ENCODE measurements at places on chromosomes 7 and 10.

DNA sequence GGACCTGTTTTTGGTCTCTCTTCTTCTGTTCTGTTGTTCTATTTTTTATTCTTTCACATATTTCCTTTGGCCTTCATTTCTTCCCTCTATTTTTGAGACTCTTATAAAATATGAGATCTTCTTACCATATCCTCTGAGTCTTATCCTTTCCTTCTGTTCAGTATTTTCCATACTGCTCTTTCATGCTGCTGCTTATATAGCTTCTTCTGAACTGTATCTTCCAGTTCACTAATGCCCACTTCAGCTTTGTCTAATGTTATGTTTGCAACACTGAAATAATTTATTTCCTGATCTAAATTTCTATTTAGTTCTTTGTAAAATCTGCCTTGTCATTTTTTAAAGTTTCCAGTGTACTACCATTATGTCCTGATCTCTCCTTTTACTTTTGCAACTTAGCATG, 12.8 kb downstream of the TMEM168 start:
- no peak for DNase-seq

GRCh38 chr10:14820010-14820774, 17.6 kb downstream of the CDNF start:
- no peak for DNase-seq

DNA sequence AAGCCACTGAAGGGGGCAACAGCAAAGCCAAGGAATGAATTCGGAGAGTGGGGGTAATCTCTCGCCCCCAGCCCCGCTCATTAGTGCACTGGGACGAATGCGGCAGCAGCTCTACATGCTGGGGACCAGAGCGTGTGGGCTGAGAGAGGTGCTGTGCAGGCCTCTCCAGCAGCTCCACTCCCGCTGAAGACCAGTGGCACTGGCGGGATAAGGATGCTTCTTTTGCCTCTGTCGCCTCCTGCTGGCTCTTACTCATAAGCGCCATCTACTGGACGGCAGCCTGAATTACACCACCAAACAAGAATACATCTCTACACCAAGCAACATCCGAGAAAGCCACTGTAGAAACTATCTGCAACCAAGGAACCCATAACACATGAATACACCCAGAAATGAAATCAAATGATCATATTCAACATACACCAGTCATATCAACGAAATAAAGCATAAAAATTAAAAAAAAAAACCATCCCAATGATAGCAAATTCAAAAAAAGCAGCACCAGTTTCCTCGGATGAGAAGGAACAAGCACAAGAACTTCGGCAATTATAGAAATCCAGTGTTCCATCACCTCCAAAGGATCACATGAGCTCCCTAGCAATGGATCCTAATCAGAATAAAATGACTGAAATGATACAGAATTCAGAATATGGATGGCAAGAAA, 79.0 kb upstream of the TMEM168 start:
- no peak for DNase-seq

DNA sequence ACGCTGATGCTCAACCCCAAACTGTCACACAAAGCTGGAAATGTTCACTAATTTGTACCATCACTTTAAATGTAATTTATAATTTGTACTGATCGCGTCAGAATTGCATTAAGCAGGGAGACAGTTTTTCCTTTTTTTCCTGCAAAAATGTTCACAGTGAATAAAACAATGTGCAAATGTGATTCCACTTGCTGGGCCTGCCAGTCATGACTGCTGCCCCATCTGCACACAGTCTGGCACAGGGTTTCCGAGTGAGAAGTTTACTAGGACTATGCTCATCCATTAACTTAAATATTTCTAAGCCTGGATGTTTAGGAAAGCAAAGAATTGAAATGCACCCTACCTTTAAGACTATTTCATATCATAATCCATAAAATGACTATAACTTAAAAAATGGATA, 99.6 kb downstream of the SORBS1 start:
- DNase-seq: no peak

- DNase-seq: no peak
These were observed 77.9 kb upstream of the KCNMA1 start for GRCh38 chr10:77715536-77715935.

DNA sequence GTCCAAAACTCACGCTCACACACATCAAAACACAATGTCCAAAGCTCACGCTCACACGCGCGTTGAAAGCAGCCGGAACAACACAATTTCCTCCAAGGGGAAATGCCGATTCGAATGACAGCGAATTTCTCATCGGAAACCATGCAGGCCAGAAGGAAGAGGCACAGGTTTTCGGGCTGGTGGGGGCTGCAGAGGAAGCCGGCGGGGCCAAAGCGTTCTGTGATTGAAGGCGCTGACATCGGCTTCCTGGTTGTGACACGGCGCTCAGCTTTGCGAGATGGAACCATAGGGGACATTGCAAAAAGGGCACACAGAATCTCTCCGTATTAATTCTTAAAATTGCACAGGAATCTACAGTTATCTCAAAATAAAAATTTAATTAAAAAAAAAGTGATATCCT, 61.3 kb downstream of the FOXL3 start:
- no peak for DNase-seq

GRCh38 chr7:30323006-30323355, 38.6 kb downstream of the ZNRF2 start:
- no peak for DNase-seq

DNA sequence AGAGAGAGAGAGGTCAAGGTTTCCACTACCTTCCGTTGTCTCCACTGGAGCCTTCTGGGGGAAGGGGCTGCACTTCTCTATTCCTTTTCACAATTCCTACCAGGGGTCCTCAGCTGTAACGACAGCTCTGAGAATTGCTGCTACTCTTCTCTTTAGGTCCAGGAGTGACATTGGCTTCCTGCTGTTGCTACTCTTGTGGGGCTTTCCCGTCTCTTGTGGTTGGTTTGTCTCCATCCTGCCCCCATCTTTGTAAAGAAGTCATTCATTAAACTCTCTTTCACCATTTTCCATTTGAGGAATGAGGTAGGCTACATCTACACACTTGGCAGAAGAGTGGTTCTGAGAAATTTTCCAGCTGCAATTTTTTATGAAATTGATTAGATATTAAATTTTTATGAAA, 238.8 kb upstream of the LYZL1 start:
- no peak for DNase-seq

- DNase-seq: no peak
These were observed 901.8 kb upstream of the ZWINT start for GRCh38 chr10:57262892-57263291.

DNA sequence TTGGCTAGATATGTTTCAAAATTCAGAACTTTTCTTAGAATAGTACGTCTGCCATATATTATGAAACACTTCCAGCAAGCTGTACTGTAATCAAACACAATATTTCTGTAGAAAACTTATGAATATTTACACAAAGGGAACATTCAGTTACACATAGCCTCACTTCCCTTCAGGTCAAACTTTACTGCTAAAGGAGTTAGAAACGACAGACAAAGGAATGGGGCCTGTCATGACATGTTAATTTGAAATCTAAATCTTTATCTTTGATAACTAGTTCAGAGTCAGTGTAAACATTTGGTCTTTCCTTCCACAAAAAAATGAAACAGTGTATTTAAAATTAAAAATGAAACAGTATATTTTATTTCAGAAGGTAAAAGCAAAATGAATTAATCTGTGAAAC, 1.0 kb upstream of the CROT start:
- DNase-seq: no peak

- no peak for DNase-seq
These were observed 78.6 kb upstream of the CAPZA2 start for GRCh38 chr7:116783666-116784318.

GRCh38 chr10:6002809-6003510, 25.6 kb upstream of the IL15RA start:
- no peak for DNase-seq

DNA sequence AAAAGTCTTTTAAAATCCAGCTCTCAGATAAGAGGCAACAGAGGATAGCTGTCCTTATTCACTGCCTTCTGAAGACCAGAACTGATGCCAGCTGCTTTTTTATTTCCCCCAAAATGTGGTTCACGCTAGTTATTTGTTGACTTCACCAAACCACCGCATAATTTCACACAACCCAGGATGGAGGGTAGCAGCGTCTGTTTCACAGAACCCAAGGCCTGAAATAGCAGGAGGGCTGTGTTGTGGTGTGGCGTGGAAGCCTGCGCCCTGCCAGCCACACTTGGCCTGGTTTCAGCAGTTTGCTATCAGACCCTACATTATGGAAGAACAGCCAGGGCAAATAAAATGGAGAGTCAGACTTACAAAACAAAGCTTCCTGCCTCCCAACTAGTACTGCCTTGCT, 155.4 kb downstream of the DYNC1I1 start:
- DNase-seq: no peak

DNA sequence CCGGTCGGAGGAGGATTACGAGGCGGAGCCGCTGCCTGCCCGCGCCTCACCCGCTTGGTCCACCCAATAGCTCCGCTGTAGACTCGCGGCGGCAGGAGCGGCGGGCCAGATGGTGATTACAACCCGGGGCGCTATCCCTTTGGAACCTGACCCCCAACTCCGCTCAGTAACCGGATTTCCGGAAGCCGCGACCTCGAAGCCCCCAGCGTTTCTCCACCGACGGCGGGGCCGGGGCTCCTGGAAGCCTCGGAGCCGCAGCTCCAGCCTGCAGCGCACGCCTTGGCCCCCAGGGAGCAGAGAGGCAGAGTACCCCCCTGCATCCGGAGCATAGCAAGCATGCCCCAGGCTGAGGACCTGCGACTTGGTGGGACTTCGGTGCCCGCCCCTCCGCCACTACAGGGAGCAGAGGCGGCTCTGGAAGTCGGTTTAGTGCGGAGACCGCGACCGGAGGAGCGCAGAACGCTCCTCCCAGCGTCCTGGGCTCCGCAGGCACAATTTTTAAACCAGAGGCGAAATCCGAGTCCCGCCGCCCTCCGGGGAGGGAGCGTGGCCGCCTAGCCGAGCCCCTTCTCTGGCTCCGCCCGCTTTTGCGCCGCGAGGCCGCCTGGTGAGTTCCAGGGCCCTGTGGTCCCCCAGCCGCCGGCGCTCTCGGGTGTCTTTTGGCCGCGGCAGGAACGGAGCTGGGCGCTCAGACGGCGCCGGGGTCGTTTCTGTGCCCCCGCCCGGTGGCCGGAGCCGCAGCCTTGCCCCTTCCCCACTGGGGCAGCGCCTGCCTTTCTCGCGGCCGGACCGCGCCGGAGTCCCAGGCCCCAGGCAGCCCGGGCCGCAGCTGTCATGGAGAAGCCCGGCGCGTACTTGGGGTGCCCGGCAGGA, 28.2 kb upstream of the BMS1 start:
- DNase-seq: no peak

GRCh38 chr7:157077986-157078644, 60.6 kb upstream of the UBE3C start:
- DNase-seq: no peak

GRCh38 chr10:51233337-51234100, 159.2 kb downstream of the PRKG1 start:
- DNase-seq: no peak

DNA sequence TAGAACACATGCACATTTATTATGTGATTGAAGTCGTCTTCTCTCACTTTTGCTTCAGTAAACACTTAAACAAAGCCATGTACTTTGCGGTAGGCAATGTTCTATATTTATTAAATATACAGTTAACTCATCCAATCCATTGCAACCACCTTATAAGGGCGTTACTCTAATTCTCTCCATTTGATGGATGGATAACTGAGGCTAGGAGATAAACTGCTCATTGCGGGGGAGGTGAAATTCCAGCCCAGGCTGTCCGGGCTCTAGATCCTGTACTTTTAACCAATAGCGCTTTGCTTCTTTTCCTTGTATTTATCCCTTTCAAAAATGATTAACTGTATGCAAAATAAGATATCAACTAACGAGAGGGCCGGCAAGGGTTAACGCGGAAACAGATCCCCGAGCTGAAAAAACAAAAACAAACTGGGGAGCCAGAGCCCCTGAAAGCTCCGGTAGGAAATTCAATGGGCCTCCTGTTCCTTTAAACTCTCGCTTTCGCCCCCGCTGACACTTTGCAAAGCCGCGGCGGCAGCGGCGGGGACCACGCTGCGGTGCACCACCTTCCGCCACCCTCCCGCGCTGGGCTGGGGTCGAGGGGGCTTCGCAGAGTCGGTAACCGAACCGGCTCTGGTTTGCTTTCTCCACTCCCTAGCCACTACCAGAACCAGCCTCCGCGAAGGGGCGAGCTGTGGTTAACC, 1.0 kb upstream of the PLXDC2 start:
- DNase-seq: no peak

- no peak for DNase-seq
These were observed 46.0 kb downstream of the SH2D4B start for GRCh38 chr10:80583685-80584084.

DNA sequence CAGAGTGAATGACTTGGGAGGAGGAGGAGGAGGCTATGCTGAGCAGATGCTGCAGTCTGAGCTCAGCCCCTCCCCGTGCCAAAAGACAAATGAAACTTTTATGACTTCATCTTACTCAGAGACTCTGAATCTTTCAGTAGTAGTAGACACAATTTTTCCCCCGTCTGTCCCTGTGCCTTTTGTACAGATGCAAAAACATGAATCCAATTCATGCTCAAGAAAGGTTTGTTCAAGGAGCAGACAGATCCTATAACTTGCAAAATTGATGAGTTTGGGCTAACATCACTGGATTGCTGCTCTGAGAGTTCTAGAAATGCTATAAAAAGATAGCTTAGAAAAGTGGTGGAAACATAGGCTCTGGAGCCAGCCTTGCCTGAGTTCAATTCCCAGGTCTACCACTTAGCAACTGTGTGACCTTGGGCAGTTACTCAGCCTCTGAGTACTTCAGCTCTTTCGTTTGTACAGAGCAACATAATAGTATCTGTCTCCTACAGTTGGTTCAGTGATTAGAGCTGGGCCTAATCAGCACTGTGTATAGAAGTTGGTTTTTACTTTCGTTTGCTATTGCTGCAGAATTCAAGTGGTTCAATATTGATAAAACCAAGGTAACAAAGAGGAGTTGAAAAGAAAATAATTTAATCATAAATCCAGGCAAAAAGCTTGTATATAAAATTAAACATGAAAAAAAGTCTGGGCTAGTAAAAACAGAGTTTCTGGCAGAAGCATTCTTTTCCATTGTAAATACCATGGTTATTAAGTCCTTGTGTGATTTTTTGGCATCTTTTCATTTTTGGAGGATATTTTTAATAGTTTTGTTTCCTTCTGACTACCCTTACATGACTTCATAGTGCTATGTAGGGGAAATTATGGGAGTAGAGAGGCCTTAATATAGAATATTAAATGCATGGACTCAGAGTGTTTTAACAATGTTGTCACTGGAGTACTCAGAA, 174.2 kb upstream of the ZNF32 start:
- DNase-seq: no peak

DNA sequence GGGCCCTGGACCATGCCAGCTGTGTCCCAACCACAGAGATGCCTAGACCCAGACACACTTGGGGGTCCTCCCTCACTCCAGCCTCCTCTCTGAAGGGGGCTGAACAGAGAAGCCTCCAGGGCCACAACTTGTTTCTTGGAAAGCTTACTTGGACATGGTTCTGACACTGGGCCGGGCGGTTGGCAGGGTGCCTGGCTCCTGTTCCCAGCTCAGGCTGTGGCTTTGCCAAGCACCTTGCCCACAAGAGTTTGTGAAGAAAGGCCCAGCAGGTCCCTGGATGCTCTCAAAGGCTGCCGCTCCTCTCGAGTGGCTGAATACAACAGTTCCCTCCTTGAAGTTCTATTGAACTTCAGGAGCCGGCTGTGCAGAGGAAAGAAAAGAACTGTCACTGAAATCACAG, 181.6 kb downstream of the PTPN20 start:
- DNase-seq: no peak

Data from NCI-H1105 (cell line).